ENCODE measurements at places on chromosomes 2 and 18. TPM values are rescaled to one million over a fixed set of nuclear protein-coding genes. Genes with fewer than 3 reads are reported as not detected.
A peak's percentile ranks its signal among the peaks of the same experiment; 100 is the strongest.

Gene RGPD8
- 0.99 TPM for polyA plus RNA-seq

Gene AKAIN1
- polyA plus RNA-seq, result 6.8 TPM

Gene AMER3
- polyA plus RNA-seq, result 0.99 TPM

Gene APOB
- 0.09 TPM for polyA plus RNA-seq

Gene METAP1D
- 11.4 TPM for polyA plus RNA-seq

Gene MBD1
- polyA plus RNA-seq, result 38.1 TPM

Gene DCDC2C
- polyA plus RNA-seq, result not detected

Gene PDE1A
- 1.6 TPM for polyA plus RNA-seq

Gene ARHGAP25
- polyA plus RNA-seq, result 1.4 TPM

Gene RNF152
- 2.0 TPM for polyA plus RNA-seq

DNA sequence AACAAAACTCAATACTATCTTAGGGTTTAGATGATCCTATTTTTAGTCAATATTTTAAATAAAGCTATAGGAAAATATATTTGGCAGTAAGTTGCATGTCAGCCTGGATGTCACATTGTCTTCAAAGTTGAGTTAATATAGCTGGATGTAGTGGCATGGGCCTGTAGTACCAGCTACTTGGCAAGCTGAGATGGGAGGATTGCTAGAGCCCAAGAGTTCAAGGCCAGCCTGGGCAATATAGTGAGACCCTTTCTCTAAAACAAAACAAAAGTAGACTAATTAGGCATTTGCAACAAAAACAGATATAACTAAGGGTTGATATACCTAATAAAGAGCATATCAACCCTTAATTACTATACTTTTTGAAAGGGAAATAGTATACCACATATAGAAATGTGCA is 254.6 kb upstream of the KCNJ3 start:
- DNase-seq, result no peak

DNA sequence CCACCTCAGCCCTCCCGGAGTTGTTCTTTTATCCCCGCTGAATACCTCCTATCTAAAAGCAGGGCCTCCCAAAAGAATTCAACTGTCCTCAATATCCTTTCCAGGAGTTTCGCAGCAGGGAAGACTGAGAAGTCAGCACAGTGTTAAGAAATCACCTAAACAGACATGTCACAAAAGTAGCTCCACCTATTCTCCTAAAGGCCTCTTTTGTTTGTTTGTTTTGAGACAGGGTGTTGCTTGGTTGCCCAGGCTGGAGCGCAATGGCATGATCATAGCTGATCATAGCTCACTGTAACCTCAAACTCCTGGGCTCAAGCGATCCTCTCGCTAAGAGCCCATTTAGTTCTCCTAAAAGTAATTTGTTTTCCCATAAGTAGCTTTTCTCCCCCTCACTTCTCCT is 53.8 kb downstream of the TEX44 start:
- DNase-seq, result no peak

- no peak for DNase-seq
Observed at GRCh38 chr2:20330192-20330591, 20.5 kb downstream of the PUM2 start.

DNA sequence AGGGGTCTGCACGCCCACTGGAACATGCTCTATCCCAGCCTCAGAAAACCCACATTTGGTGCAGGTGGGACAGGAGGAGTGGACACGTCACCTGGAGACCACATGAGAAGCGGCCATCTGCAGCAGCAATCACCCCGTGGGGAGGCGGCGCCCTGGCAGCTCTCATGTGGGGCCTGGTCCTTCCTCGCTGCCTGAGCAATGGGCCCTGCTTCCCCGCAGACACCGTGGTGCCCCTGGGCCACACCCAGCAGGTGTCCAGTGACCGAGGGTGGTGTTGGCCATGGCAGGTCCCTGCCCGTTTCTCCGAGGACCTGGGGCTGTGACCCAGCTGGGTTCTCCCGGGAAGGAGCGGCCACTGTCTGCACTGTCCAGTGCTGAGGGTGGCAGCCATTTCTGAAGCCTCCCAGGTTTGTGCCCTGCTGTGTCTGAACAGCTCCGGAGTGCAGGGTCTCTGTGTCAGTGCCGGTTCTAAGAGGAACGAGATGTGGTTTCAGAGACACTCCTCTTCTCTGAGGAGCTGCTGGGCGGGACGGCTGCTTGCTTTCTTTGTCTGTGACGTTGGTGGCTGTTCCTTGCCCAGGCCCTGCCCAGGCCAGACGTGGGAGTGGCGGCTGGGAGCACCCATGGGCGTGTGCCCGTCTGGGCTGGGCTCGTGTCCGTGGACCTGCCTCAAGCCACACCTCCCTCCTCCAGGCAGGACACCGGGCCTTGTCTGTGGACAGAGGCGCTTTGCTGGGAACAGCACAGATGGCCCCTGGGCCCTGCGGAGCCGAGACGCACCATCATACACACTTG is 44.8 kb downstream of the NFATC1 start:
- DNase-seq, result no peak

DNA sequence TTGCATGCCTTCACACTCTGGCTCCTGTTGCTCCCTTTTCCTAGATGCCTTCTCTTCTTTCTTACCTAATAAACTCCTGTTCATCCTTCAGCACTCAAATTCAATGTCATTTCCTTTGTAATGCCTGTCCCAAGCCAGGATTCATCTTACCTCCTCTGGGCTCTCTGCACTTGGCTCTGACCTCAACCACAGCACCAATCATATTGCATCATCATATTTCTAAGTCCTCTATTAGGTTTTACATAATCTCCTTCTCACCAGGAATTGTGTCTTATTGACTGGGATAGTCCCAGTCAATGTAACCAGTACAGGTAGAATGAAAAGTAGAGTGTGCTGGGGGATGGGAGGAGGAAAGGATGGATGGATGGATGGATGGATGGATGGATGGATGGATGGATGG is 187.1 kb downstream of the NRP2 start:
- DNase-seq, result no peak

DNA sequence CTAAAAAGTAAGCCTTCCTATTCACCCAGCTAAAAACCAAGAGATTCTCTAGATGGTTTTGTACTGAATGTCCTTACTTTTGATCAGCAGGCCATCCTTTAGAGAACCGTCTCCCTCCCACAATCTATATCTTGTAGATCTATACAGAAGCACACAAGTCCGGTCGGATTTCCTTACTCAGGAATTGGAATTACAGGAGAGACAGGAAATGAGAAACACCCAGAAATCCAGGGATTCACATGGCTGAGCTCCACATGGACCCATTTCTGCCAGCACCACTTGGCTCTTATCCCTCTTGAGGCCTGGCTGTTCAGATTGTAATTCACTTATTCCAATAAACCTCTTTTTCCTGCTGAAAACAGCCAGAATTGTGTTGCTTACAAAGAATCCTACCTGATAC is 4.5 kb downstream of the OLA1 start:
- DNase-seq, result no peak

- no peak for DNase-seq
Observed at GRCh38 chr2:209463226-209463625, 39.4 kb downstream of the MAP2 start.

GRCh38 chr2:2291500-2292260 is 39.4 kb downstream of the MYT1L start:
- DNase-seq, result peak; percentile 21

GRCh38 chr2:149068996-149069888 is 30.7 kb downstream of the LYPD6B start:
- DNase-seq, result no peak

- DNase-seq, result no peak
Observed at GRCh38 chr2:42876326-42876751, 84.0 kb upstream of the HAAO start.

DNA sequence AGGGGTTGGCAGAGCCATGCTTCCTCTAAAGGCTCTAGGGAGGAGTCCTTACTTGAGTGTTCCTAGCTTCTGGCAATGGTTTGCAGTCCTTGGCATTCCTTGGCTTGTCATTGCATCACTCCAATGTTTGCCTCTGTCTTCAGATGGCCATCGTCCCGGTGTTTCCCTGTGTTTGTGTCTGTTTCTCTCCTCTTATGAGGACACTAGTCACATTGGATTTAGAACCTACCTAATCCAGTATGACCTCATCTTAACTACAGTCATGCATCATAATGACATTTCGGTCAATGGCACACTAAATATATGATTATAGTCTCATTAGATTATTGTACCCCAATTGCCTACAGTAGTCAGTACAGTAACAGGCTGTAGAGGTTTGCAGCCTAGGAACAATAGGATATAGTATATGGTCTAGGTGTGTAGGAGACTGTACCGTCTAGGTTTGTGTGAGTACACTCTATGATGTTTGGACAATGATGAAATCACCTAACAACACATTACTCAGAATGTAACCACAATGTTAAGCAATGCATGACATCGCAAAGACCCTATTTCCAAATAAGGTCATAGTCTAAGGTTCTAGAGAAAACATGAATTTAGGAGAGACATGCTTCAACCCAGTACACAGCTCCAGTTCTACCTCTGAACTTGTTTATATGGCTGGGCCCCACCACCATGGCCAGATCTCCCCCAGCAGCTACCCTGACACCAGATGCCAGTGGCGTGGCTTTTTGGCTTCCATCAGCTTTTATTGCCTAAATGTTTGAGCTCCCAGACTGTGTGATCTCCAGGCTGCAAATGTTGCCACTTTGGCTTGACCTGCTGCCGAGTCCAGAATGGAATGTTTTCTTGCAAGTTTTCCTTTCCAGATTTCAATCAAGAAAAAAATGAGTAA is 22.1 kb downstream of the SRD5A2 start:
- no peak for DNase-seq

DNA sequence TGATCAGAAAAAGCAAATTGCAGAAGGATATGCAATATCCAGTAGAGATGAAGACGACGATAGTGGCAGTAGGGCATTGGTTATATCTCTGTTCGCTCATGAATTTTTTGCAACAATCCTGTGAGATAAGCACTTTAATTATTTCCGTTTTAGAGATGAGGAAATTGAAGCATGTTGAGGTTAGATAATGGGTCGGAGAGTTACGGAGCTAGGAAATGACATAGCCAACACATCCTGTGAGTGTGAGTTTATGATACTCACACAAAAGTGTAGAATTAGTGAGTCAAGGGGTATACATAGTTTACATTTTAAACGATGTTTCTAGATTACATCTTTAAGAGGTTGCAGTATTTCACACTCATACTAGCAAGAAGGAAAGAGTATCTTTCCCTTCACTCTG is 123.1 kb upstream of the ARL4C start:
- DNase-seq, result no peak

DNA sequence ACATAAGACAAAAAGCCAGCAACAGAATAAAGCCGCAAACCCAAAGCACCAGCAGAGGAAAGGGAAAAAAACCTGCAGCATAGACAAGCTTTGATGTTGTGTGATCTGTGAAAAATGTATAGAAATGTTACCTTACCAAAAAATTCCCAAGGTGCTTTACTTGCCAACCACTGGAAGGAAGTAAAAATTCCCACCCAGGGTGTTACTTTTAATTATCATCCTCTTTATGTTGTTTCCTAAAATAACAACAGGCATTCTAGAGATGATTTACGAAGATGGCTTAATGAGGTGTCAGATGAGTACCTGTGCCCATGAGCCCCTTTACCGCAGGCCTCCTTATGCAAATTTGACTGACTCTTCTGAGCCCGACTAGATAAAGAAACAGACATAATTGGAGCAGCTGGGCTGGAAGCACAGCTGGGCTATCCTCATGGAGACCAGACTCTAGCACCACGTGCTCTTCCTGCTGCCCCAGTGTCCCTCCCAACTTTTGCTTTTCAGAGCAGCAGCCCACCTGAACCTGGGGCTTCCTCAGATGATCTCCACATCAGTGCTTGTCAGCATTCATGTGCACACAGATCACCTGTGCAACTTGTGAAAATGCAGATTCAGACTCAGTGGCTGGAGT is 41.5 kb downstream of the SRSF7 start:
- DNase-seq, result no peak

- DNase-seq, result no peak
Observed at GRCh38 chr2:140596447-140596846, 1534.4 kb downstream of the LRP1B start.

- DNase-seq, result no peak
Observed at GRCh38 chr18:250685-251084, 17.2 kb downstream of the THOC1 start.

- no peak for DNase-seq
Observed at GRCh38 chr2:171895786-171896185, 1.7 kb upstream of the SLC25A12 start.

GRCh38 chr2:117820444-117820843 is 6.0 kb downstream of the DDX18 start:
- no peak for DNase-seq

DNA sequence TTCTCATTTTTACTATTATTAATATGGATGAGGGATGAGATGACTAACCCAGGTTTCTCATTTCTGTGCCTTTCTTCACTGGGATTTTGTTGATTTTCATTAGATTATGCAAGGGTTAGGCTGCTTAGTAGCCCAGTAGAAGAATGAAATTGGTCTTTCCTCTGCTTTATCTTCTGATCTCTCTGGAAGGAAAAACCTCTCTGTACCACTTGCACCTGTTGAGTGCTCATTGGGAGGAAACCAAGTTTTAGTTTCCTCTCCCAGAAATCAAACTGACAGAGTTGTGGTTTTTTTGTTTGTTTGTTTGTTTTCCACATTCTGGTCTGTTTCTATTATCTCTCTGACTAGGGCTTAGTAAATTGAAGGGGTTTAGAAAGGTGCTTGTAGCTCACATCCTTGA is 60.8 kb downstream of the KIAA1328 start:
- DNase-seq, result no peak

DNA sequence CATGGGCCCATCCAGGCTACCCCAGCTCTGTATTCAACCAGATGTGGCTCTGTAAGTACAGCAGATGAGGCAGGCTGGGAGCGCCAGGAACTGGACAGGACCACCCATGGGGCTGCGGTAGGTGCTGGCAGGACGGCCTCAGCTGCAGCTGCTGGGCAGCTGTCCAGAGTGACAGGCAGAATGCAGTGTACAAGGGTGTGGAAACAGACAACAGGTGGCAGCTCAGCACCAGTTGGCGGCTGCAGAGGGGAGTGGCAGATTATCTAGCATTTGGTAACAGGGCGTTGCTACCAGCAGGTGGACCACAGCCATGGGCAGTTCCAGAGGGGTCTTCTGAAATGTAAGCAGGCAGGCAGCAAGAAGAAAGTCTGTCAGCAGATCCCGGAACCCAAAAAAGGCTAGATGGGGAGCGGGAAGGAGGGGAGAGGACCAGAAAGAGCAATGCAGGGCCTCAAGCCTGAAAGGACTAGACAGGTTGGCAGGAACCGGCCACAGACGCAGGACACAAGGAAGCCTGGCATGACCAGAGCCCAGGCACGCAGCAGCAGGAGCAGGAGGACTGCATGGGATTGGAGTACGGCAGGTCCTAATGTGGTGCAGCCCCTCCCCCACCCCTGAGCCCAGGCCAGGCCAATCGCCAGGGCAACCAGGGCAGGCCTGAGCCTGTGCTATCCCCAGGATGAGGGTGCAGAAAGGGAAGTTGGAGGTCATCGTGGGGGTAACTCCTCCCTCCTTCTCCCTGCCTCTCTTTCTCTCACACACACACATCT is 24.7 kb downstream of the PKDCC start:
- DNase-seq, result no peak

DNA sequence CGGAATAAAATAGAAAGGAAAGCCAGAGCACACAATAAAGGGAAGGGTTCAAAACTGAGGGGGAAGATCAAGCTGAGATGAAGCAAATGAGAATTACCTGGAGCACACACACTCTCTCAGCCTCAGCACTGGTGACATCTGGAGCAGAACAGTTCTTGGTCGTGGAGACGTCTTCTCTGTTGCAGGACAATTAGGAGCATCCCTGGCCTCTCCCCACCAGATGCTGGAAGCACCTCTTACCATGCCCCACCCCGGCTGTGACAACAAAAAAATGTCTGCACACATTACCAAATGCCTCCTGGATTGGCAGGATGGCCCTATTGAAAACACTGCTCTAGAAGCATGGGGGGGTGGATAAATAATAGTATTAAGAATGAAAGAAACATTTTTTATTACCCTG is 43.6 kb upstream of the MAP3K20 start:
- DNase-seq, result no peak

GRCh38 chr2:16630463-16630862 is 35.2 kb downstream of the CYRIA start:
- no peak for DNase-seq

Measured in pancreas (tissue), 10 donors.